COLO829 (cell line): ENCODE measurements at places on chromosomes 11 and 22.

GRCh38 chr11:105070306-105070705 is 25.2 kb upstream of the CARD16 start:
- no peak for DNase-seq

DNA sequence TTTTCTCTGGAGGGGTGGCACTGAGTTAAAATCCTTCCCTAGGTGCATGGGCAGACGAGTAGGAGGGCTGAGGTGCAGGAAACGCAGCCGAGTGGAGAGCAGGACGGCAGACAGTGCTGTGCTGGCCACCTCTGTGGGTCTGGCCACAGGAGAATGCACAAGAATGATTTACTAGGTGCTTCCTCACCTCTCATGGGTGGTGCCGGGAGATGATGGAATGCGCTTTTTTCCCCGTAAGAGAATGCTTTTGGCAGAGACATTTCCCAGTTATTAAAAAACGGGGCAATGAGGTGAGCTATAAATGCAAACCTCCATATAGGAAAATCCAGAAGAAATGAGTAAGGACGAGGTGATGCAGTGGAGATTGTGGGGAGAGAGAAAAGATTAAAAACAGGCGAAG is 86.1 kb downstream of the ADAMTS15 start:
- no peak for DNase-seq

DNA sequence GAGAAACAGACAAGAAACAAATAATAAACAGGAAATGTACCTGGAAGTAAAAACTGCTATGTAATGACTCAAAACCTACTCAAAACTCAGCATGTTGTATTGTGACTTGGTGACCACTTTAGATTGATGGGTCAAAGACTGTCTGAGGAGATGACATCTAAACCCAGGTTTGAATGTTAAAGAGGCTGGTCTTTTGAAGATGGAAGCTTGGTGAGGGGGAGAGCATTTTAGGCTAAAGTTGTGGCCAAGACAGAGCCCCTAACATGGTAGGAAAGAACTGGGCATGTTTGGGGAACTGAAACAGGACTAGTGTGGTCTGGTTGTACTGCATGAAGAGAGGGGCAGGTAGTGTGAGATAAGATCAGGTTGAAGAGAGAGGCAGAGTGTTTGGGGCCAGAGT is 85.3 kb upstream of the MYO18B start:
- DNase-seq = no peak

- DNase-seq = no peak
Observed at GRCh38 chr11:44994753-44995152, 44.1 kb upstream of the TP53I11 start.
